ENCODE measurements at places on chromosomes 1 and 21.

DNA sequence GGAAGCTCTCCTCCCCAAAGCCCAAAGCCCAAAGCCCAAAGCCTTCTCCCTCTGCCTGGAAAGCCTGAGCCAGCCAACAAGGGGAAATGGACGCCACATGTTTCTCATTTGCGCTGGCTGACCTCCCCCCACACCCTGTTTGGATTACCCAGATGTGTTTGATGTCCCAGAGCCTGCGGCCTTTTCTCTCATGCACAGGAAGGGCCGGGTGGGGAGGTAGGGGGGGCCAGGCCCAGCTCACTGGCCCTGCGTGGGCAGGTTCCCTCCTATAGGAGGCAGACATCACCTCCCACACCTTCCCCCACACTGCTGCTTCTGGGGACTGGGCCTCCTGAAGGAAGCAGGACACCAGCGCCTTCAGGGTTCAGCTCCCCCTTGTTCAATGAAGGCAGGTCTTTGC is 116.3 kb downstream of the NAV1 start:
- DNase-seq: no peak

DNA sequence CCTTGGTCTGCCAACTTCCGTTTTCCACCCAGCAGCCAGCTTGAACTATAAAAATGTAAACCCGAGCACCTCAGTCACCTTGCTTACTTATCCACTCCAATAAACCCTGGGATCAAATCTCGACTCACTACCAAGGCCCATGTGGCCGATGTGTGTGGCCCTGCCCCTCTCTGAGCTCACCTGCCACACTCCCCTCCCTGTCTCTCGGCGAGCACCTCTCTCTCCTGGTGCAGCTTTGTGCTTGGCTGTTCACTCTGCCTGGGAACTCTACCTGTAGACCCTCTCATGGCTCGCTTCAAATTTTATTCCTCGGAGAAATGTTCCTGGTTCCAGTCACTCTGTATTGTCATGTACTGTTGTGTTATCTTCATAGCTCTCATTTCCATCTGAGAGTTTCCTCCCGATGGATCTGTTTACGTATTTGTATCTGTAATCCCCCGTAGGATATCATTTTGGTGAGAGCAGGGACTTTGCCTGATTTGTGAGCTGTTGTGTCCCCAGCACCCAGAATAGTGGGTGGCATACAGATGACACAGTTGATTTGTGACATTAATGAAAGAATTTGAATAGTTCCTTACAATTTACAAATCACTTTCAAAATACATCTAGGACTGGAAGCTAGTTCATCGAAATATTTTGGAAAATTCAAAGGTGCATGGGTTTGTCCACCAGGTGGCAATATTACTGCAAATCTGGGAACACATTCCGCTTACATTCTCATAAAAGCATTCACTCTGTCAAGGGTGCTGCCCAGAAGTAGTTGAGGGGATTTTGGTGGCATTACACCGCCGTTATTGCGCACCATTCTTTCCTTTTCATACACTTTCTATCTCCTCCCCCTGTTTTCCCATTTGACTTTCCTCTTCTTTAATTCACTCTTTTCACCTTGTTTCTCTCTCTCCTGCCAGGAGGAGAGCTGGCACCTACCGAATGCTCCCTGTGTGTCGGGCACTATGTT is 95.3 kb downstream of the ABCA4 start:
- DNase-seq: no peak

- no peak for DNase-seq
These were observed 96.8 kb downstream of the NR5A2 start for GRCh38 chr1:200124309-200124708.

- no peak for DNase-seq
These were observed 127.8 kb upstream of the ADAR start for GRCh38 chr1:154735804-154736168.

GRCh38 chr1:67997746-67998145 is 52.7 kb downstream of the DIRAS3 start:
- DNase-seq: no peak

GRCh38 chr1:58249737-58250586 is 296.6 kb downstream of the OMA1 start:
- DNase-seq: no peak

DNA sequence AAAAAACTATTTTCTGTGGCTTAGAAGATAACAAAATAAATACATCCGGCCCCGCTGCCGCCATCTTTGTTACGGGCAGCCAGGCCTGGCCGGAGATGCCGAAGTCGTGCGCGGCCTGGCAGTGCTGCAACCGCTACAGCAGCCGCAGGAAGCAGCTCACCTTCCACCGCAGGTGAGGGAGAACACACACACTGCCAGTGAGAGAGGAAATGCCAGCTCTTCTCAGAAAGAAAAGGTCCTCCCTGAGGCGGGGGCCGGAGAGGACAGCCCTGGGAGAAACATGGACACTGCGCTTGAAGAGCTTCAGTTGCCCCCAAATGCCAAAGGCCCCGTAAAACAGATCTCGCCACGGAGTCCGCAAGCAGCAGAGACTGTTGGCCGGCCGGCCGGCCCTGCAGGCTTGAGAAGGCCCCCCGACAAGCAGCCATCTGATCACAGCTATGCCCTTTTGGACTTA is 323.2 kb downstream of the AMY1C start:
- DNase-seq: no peak

DNA sequence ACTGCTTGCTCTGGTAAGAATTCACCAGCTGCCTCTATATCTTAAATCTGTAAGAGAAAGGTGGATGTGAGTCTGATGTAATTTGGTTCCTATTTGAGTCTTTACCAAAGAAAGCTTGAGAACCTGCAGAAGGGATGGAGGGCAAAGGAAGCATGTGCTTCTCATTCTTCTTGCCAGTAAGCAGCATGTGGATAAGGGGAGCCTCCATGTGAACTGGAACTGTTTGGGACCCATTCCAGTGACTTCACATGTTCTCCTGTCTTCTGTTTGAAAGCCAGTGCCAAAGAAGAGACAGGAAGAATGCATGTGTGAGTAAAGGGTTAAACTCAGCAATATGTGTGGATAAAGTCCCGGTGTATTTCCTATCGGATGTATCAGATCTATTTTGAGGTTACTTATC is 119.6 kb upstream of the ADGRL2 start:
- DNase-seq: no peak

GRCh38 chr1:167077128-167077867 is 12.9 kb downstream of the GPA33 start:
- no peak for DNase-seq

DNA sequence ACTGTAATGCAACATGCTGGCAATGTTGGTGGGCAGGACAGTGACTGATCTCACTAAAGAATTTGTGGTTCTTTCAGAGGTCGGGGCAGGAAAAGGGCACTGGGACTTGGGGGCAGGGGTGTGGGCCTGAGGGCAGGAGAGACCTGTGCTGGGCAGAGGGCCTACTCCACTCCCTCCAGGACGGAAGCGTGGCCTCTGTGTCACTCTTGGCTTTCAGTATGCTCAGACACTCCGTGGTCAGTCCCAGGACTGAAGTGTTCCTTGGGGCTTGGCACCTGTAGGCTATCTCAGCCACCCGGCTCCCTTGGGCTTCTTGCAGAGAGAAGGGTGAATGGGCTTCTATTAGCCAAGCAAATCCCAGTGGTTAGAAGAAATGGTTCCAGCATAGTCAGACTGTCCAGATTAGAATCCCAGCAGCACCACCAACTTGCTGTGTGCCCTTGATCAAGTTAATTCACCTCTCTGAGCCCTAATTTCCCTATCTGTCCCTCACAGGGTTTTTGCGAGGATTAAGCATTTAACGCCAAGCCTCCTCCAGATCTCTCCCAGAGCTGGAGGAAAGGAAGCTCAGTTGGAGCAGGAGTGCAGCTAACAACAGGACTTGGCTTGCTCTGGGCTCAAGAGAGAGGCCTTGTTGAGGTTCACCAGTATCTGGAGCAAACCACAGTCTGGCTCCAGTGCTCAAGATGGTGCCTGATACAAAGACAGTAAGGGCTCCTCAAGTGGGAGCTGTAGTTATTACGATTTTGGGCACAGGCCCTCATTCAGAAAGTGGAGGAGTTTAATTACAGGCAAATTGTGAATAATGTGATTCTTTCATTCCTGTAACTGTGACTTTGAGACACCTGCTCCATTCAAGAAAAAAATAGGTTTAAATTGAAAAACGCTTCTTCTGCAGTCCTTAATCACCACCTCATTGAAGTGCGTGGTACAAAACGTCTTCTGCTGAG is 57.7 kb upstream of the LRP8 start:
- no peak for DNase-seq

DNA sequence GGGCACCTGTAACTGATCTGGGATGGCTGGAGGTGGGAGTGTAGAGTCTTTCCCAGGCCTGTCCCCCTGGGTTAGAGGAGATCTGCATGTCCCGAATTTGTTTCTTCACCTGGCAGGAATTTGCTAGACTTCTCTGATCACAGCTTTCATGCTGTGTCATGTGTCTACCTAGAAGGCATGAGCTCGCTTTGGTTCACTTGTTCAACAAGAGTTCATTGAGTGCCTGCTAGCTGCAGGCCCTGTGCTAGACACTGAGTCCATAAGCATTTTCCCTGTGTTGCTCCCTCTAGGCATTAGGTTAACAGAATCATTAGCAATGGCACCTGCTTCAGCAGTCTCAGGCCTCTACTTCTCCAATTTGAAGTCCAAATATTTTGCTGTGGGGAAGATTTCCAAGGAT is 101.6 kb downstream of the MTR start:
- DNase-seq: no peak

DNA sequence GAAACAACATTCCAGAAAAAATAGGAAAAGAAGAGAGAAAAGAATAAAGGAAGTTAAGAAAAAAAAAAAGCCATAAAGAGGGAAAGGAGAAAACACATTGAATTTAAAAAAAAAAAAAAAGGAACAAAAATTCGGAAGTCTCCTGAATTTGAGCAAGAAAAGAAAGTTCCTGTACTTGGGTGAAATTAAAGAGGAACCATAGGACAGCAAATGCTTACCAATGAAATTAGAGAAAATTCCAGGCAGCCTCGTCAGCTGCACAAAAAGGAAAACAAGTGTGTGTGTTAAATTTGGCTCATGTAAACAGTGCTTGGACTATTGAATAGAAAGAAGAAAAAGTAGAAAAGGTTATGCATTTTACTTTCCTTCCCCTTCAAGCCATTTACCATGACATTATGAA is 4.9 kb downstream of the IL12RB2 start:
- no peak for DNase-seq

DNA sequence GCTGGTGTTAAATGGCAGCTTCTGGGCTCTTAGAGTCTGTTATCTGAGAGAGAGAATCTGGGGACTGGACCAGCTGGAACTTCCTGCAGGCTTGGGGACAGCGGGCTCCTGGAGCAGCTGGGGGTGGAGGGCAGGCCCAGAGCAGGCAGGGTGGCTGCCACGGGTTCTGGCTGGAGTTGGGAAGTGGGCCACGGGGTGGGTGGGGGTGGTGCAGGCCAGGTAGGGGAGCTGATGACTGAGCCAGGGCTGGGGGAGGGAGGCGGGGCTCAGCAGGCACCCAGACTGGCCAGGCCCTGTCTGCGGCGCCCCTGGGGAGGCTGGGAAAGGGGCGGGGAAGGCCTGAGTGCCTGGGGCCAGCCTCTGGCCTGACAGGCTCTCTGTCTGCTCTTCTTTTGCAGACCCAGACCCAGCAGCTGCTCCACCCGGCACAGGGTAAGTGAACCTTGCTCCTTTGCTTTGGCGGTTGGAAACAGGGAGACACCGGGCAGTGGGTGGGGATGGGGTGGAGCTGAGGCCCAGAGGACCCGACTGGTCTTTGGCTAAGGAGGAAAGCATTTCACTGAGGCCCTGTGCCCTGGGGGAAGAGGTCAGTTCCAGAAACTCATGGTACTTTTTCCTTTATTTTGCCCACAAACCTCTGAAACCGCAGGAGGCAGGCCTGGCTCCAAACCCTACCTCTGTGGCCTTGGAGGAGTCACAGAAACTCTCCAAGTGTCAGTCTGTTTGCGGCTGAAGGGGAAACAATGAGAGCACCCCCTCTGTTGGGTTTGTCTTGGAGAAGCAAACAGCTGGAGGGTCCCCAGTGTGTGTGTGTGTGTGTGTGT is 48.8 kb downstream of the ARHGEF10L start:
- no peak for DNase-seq

DNA sequence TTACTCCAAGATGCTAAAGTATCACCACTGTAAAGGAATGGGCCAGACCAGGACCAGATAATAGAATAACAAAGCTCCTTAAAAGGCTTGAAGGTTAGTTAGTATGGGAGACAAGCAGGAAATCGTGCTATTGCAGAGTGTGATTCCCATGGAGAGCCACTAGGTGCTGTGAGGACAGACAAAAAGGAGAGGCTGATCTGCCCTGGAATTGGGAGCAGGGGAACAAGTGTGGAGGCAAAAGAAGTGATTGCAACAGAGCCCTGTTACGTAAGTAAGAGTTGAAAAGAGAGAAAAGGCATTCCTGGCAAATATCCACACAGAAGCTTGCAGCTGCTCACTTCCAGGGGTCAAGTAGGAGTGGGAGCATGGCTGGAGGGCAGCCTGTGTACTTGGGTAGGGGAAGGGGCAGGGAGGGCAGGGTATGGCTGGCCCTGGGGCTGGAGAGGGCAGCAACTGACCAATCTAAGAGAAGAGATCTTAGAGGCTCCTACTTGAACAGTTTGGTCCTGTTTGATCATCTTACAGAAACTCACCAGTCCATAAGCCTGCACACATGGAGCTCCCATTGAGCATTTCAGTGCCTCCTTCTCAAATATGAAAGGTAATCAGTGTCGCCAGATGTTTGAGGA is 207.7 kb upstream of the GJB5 start:
- no peak for DNase-seq

DNA sequence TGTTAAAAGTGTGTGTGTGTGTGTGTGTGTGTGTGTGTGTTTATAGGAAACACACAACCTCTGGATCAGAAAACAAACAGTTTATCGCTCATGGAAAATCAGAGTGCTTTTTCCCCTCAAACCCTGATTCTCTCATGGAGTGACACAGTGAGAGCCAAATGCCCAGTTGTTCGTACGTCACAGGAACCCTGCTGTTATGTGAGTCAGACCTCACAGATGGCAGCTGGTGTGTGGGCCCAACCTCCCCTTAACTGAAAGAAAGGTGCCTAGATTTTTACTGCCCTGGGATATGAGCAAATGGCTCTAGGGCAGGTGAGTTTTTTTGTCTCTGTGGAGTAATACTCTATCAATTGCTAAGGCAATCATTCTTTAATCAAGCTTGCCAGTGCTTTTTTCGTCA is 1788.1 kb downstream of the BRINP3 start:
- DNase-seq: no peak

DNA sequence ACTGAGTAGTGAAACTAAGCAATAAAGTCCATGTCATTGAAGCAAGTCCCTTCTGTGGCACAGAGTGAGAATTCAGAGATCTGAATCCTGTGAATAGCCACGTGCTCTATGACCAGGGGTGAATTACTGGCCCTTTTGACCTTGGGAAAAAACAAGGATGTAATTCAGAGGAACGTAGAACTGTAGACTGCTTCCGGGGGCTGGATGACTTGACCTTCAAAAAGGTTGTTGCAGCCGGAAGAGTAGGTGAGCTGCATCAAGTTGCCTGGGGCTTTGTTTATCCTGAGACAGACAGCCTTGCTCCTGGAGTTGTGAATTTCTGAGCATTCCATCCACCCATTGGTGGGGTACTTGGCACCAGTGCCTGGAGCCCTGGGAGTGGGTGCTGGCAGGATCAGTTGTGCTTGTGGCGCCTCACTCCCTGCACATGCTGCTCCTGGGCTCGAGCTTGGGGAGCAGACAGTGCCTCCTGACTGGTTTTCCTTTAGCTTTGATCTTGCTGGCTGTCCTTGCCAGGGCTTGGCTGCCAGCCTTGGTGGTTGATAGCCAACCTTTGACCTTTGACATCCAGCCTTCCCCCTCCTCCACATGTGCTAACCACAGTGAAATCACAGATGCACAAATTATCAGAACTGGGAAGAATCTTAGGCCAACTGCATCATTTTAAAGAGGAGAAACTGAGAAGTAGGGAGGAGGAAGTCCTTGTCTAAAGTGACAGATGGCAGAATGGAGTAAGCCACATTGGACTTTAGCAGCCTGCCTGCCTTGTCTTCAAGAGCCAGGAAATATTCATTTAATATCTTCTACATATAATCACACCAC is 16.2 kb upstream of the MYOG start:
- DNase-seq: no peak
